Hematopoietic multipotent progenitor cell treated with erythropoietin and hydrocortisone succinate and interleukin-3 and kit ligand, for 17 days (in vitro differentiated cells): ENCODE measurements at places on chromosomes 1 and 21.

DNA sequence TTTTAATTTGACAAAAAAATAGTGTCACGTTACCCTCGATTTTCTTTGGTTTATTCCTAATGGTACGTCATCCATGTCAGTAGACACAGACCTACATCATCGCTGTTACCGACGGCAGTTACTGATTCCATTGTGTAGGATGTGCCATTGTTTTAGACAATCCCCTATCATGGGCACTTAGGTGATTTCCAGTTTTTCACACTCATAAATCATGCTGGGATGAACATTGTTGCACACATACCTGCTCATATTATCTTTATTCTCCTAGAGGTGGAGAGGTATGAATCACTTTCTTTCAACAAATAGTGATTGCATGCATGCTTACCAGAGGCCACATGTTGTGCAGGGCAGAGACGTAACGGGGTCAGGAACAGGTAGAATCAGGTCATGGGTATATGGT is 79.7 kb upstream of the EFHD2 start:
- no peak for DNase-seq

GRCh38 chr21:15249285-15249993 is 184.6 kb upstream of the NRIP1 start:
- DNase-seq: no peak

DNA sequence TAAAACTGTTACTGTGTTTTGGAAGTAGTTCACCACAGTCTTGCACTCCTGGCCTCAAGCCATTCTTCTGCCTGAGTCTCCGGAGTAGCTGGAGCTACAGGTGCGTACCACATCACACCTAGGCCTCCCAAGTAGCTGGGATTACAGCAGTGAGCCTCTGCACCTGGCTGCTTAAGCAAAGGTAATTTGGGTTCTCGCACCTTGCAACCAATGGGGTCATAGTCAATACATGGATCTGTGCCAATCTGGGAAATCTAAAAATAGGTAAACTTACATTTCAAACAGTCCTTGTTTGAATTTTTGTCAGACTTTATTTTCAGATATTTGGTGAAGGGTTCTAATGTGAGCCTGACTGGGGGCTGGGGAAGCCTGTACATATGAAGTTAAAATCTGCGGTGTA is 466.5 kb downstream of the PCP4 start:
- no peak for DNase-seq

- no peak for DNase-seq
Observed at GRCh38 chr1:156468693-156469345, 31.8 kb downstream of the MEF2D start.

DNA sequence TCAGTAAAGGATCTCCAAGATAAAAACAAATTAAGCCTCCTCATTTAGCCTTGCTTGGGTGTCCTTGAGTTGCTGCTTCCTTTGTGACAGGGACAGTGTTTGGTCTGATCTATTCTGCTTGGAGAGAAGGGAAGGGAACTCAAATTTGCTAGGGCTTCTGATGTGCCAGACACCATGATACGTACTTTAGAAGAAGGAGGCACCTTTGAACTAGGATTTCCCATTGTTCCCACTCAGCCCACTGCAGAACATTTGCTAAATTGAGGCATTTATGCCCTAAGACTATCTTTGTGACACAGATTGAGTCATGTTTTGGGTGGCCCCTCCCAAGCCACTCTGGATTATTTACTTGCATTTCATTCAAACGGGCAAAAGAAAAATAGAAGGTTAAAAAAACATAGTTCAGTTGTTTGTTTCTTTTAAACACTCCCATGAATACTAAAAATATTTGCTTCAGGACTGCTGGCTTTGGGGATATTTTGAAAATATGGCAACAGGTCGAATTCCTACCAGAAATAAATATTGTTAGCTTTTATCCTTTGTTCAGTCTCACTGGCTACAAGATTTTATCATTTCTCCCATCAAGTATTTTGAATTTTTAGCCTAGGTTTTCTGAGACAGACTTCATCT is 81.9 kb upstream of the WLS start:
- DNase-seq: no peak

DNA sequence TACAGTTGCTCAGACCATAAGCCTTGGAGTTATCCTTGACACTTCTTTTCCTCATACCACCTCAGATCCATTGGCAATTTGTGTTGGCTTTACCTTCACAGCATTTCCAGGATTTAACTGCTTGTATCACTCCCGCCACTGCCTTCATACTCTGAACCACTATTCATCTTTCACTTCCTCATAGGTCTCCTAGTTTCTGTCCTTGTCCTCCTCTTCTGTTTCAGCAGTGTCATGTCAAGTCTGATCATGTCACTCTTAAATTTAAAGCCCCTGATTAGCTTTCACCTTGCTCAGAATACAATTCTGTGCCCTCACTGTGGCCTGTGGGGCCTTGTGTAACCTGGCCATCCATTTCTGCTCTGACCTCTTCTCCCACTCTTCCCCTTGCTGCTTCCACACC is 34.7 kb upstream of the C1orf115 start:
- no peak for DNase-seq

DNA sequence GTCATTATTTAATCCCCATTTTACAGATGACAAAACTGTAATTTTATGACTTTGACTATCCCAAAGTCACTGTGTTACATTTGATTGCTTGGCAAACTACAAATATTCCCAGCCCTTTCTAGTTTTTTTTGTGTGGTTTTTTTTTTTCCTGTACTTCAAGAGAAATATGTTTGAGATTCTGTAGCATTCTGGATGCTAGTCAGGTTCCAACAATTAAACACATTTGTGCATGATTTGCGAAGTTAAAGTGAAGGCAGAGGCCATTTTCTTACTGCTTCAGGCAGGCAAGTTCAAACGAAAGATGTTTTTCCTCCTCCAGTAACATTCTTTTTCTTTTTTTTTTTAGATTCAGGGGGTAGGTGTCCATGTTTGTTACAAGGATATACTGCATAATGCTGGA is 107.9 kb upstream of the SERTAD4 start:
- no peak for DNase-seq

- no peak for DNase-seq
Observed at GRCh38 chr1:99919220-99919619, 50.6 kb upstream of the SLC35A3 start.

GRCh38 chr21:39141502-39141901 is 41.7 kb downstream of the PSMG1 start:
- no peak for DNase-seq

GRCh38 chr1:33130297-33130696 is 49.3 kb downstream of the AZIN2 start:
- no peak for DNase-seq

GRCh38 chr1:47935163-47935562 is 62.0 kb downstream of the TRABD2B start:
- no peak for DNase-seq

DNA sequence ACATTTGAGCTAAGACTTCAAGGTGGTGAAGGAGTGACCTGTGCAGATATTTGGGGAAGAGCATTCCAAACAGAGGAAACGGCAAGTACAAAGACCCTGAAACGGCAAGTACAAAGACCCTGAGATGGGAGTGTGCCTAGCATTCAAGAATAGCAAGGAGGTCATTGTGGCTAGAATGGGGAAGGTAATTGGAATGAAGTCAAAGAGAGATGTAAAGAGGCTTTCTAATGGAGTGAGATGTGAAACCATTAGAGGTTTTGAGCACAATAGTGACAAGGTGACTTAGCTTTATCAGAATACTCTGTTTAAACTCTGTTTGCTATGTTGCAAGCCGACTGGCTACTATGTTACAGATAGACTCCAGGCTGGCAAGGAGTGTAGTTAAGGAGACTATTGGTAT is 4.4 kb downstream of the CDC7 start:
- DNase-seq: no peak

- DNase-seq: no peak
Observed at GRCh38 chr1:61102621-61103020, 20.3 kb downstream of the NFIA start.

- no peak for DNase-seq
Observed at GRCh38 chr1:65457868-65458267, 37.4 kb downstream of the LEPR start.

DNA sequence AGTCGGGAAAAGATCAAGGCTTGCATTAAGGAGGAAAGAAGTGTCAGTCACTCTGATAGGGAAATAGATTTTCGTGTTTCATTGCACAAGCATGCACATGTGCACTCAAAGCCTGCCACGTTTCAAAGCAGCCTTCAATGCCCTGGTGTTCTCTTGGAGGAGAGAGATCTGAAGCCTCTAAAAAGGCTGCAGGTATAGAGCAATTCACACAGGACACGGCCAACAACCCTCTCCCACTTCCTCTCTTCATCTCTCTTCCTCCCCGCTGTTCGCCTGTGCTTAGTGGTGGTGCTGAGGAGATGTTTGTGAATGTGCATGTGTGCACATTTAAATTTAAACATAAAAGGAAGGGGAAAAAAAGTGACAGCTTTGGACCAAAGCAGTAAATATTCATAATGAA is 117.7 kb downstream of the NUF2 start:
- no peak for DNase-seq

- DNase-seq: no peak
Observed at GRCh38 chr1:47555306-47555705, 117.5 kb downstream of the FOXD2 start.

GRCh38 chr1:3599816-3600215 is 11.5 kb downstream of the MEGF6 start:
- DNase-seq: no peak

DNA sequence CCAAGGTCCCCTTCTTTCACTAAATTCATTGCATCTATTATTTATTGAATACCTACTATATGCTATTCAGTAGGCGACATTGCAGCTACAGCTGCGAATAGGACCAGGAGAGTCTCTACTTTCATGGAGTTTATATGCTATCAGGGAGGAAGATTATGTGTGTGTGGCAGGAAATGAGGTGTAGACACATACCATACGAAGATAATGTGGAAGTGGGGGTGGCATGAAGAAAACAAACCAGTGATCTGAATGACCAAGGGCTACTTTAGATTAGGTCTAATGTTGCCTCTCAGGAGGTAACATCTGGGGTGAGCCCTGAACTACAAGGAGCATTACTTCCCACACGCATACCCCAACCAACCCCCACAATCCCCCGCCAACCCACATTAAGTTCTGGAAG is 1.0 kb upstream of the PPIH start:
- DNase-seq: no peak

GRCh38 chr1:201771466-201771865 is 57.5 kb upstream of the IPO9 start:
- DNase-seq: no peak

DNA sequence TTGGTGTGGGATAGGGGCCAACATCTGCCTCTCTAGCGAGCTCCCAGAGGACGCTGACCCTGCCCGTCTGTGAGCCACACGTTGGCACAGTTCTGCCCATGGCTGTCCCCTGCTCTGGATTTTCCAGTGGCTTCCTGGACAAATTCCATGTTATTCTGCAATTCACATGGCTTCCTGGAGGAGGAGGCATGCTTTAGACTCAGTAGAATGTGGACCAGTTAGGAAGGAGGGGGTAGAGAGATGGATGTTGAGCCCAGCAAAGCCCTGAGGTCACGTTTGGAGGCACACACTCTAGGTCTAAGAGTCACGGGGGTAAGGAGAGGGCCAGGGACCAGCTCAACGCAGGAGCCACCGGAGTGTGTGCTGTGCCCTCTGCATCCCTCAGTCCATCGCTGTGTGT is 12.2 kb downstream of the COL8A2 start:
- DNase-seq: no peak

GRCh38 chr1:41646186-41646585 is 161.7 kb upstream of the EDN2 start:
- no peak for DNase-seq

DNA sequence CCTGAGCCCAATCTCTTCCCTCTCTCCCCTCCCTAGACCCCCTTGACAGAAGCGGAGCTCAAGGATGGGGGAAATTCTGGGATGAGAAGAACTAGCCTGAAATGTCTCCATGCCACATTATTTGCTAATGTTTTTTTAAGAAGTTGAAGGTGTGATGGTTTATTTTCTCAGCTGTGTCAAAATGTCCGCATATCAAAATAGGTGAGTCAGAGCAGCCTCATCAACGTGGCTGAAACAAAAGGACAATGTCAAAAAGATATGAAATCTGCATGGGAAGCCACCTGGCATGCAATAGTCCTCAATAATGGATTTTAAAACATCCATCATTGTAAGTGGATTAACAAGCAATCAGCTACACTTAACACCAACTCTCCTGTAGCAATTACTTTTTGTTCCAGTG is 101.4 kb downstream of the BEND5 start:
- DNase-seq: no peak

GRCh38 chr1:35930593-35931445 is at the start of gene AGO3:
Gene AGO3 (plus strand): TSS chr1:35931105. CDS start chr1:35931427, 322 bp downstream.
- DNase-seq: peak; percentile 60

- no peak for DNase-seq
Observed at GRCh38 chr1:178284058-178284457, 190.2 kb downstream of the RASAL2 start.

DNA sequence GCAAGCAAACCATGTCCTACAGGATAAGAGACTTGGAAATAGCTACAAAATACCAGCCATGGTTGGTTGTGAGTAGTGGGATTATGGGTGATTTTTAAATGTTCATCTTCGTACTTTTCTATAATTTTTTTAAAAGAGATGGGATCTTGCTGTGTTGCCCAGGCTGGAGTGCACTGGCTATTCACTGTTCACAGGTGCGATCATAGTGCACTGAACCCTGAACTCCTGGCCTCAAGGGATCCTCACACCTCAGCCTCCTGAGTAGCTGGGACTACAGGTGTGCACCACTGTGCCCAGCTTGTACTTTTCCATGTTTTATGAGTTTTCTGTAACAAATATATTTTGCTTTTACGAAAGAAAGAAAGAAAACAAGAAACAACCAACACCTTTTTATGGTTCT is 224.2 kb downstream of the FOXD2 start:
- DNase-seq: no peak

DNA sequence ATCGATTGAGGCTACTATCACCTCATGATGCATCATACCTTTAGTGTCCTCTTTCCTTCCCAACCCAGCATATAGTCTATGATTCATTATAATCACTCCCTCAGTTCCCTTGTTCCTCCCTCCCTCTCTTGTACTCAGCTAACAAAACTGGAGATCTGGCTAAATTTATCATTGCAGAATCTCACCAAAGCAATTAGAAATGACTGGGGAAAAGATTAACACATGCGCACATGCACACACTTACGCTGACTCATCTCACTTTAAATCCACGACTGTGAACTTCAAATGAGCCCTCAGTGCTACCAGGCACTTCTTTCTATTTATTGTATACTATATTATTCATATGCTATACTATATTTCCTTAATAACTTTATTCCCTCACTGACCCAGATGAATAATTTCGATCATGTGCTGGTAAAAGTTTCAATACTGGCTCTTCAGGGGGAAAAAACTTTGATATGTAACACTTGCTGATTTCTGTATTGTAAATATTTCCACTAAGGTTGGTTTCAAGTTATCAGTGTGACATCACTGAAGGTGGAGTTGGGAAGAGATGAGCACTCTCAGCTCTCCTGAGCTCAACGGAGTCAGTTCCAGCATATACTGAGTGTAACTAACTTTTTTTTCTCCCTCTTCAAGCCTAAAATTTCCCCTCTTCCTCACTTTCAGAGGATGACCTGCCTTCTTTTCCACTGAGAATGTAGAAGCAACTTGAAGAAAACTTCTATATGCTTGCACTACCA is 613.7 kb upstream of the B3GALT2 start:
- no peak for DNase-seq

- no peak for DNase-seq
Observed at GRCh38 chr1:20105856-20106255, 13.5 kb downstream of the PLA2G2D start.

- no peak for DNase-seq
Observed at GRCh38 chr1:19373211-19374082, 61.3 kb downstream of the SLC66A1 start.
